ENCODE measurements at places on chromosomes 5 and 9.

DNA sequence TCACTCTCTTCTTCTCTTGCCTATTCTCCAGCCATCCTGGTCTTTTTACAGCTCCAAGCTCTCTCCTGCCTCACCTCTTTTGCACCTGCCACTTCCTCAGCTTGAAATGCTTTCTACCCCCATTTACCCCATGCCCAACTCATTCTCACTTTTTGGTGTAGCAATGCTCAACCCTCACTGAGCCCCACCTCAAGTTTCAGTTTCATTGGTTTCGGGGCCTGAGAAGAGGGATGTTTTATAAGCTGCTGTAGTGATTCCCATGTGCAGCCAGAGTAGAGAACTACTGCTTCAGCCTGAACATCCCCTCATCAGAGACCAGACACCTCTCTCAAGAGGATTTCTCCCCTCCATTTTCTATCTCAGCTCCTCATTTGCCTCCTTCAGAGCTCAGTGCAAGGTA is 45.2 kb upstream of the FYB1 start:
- no peak for DNase-seq

DNA sequence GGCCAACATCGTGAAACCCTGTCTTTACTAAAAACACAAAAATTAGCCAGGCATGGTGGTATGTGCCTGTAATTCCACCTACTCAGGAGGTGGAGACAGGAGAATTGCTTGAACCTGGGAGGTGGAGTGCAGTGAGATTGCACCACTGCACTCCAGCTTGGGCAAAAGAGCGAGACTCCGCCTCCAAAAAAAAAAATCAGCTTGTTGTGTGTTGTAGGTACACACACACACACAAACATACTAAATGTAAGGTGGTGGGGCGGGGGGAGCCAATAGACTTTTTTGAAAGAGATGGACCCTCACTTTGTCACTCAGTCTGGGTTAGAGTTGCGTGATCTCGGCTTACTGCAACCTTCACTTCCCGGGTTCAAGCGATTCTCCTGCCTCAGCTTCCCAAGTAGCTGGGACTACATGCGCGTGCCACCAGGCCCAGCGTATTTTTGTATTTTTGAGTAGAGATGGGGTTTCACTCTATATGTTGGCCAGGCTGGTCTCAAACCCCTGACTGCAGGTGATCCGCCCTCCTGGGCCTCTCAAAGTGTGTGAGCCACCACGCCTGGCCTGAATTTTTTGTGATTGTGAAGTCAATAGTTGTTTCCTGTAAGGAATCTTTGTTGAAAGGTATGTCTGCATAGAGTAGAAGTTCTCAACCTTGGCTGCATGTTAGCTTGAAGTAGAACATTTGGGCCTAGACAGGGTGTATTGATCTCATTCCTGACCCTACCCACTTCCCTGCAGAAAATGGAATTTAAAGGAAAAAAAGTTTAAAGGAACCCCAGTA is 13.7 kb downstream of the NPM1 start:
- no peak for DNase-seq

DNA sequence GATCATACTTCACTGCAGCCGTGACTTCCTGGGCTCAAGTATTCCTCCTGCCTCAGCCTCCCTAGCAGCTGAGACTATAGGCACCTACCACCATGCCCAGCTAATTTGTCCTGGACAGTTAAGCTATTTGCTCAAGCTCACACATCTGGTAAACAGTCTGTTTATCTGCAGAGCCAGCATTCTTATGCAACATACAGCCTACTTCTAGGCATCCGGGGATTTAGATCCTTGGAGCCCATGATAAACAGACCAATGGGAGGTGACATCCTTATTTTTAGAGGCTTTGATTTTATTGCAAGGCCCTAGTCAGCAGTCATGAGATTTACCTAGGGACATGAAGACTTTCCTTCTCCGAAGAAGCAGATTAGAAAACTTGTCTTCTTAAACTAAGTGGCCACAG is 21.0 kb downstream of the ATOX1 start:
- DNase-seq, result no peak

GRCh38 chr5:132439521-132440089 is 51.0 kb downstream of the IRF1 start:
- no peak for DNase-seq

- no peak for DNase-seq
Observed at GRCh38 chr5:107134931-107135330, 535.8 kb downstream of the EFNA5 start.

GRCh38 chr9:109771796-109772531 is 8.0 kb upstream of the PALM2AKAP2 start:
- DNase-seq, result no peak

DNA sequence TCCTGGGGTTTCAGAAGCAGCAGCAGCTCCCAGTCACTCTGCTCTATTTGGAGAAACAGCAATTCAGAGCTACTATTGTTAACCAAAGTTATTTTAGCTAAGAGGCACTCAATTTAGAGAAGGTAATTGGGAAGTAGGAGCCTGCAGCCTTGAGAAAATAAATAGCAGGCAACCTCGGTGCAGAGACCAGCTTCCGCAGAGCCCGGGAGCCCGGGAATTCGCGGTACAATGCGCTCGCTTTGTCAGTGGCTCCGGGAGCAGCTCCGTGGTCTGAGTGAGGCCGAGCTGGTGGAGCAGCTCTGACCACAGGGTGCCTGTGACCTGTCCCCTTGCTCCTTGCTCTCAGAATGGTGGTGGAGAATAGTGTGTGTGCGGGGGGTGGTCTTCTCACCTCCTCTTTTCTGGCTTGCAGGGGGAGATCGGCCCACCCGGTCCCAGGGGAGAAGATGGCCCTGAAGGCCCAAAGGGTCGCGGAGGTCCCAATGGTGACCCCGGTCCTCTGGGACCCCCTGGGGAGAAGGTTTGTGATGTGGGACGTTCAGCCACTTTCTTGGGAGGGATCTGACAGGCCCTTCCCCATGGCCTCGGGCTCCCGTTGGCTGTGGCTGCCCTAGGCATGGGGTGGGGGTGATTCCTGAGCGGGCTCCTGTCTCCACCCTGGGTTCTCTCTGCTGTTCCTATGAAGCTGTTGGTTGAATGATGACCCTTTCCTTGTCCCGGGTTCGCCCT is 95.9 kb upstream of the FCN2 start:
- no peak for DNase-seq

- DNase-seq, result no peak
Observed at GRCh38 chr5:9545992-9546851, at the start of gene SEMA5A. TSS of gene SEMA5A (minus strand) at chr5:9546075. CDS start at chr5:9379946, 166,129 bp downstream.

GRCh38 chr5:87030699-87031098 is 237.0 kb upstream of the RASA1 start:
- no peak for DNase-seq

- no peak for DNase-seq
Observed at GRCh38 chr9:3080951-3081350, 237.1 kb upstream of the PUM3 start.

- no peak for DNase-seq
Observed at GRCh38 chr5:78404682-78405293, 44.4 kb downstream of the SCAMP1 start.

- DNase-seq, result no peak
Observed at GRCh38 chr9:107090218-107090617, 192.9 kb upstream of the RAD23B start.

DNA sequence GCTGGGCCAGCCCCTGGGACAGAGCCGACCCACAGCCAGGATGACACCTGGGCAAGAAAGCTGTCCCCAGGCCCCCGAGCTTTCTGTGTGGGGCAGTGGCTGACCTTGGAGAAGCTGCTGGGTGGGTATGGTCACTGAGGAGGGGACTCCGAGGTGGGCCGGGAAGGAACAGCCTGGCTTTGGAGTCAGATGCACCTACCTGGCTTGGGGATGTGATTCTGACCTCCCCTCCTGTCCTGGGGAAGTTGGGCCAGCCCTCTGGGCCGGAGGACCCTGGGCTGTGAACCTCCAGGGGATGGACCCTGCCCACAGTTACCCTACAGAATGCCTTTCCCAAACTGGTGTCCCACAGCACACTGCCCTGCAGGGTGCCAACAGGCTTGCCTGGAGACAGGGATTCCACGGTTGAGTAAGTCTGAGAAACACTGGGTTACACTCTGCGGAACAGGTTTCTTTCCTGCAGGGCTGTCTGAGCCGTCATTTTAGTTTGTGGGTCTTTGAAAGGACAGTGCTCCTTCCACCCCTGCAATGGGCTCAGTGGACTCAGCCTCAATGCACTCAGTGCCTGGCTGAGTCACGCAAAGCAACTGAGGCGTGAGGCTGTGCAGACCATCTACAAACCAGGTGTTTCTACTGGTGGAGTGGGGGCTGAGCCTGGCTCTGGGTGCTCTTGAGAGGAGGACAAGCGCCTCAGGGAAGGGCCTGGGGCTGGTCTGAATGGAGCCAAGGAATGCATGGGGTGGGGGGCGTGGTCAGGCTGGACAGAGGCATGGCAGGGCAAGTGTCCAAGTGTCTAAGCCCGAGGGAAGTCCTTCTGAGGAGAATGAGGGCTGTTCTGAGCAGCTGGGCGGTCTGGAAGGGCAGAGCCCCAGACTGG is 41.3 kb upstream of the PHYKPL start:
- DNase-seq, result no peak

GRCh38 chr9:4769321-4770080 is 23.2 kb upstream of the RCL1 start:
- no peak for DNase-seq

DNA sequence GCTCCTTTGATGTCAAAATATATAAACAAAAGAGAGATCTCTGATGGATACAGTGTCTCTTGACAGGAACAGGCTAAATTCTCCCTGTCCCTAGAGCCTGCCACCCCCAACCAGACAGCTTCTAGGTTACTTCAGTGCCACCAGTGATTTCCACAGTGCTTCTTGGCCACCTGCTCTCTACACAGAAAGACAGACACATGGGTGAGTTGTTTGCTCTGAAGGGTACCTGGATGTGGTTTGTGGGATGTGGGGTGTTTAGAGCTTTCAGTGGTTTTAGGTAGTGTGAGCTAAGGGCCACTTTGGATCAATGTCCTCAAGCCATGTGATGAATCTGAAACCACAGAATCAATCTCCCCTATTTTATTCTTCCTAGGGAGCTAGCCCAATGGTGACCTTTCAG is 125.4 kb downstream of the ANKRD18B start:
- no peak for DNase-seq

DNA sequence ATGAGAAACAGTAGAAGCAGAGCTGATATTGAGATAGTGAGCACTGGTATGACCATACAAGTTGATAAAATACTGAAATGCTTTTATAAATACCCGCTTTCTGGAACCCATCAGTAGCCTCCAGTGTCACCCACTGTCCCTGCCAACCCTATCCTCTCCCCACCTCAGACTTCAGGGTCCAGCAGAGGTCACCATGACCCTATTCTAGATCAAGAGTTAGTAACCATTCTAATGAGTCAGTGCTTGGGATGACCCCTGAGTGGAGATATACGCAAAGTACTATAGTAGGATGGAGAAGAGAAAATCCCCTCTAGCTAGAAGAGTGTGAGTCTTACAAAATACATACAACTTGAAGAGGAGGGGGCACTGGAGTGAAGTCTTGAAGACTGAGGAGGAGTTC is 297.9 kb upstream of the BRINP1 start:
- no peak for DNase-seq

GRCh38 chr5:180323941-180324600 is 29.1 kb downstream of the GFPT2 start:
- no peak for DNase-seq

GRCh38 chr9:37324261-37324683 is 98.2 kb upstream of the GRHPR start:
- DNase-seq, result no peak

DNA sequence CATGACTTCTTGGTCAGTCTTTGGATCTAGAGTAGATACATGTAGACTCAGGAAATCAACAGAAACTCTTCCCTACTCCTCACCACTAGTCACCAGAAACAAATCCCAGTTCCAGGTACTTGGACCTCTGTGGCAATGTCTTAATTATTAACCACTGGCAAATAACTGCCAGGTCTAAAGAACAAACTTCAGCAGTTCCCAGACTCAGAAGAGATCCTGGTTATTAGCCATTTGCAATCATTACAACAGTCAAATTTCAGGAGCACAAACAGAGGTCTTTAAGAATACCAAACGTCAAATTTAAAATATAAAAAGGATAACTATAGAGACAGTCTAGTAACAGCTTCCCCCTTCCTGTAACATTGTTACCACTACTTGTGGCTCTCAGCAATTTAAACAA is 10.2 kb downstream of the DIAPH1 start:
- DNase-seq, result no peak

DNA sequence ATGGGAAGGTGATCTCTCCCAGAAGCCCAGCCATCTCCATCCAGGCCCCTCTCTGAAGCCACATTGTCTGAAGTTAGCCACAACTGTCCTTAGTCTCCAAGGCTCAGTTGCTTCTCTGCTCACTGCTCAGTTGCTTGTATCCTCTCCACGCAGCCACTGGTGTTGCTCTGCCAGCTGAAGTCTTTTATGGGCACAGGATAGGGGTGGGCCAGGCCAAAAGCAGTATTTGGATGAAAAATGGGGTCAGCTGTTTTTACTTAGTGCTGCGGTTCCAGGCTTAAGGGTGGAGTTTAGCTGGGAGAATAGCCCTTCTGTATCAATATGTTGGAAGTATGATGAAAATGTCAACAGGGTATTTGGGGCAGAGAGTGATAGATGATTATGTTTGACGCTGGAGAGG is 168.8 kb upstream of the PPP1R2B start:
- DNase-seq, result no peak
